ENCODE measurements at places on chromosomes 5 and 9.

DNA sequence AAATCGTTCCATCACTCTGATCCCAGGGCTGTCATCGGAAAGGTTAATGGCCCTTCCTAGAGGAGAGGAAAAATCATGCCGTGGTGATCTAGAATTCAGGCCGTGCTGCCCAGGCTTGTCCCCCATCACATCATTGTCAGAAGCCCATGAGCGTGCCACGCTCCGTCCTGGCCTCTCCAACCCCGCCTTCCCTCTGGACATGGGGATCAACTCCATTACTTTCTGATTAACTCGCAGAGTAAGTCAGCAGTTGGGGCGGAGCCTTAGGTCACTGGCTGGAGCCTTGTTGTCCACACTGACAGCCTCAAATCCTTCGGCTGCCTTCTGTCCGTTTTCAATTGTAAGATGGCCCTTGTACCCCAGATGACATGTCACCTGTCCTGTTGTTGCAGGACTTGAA, 75.0 kb downstream of the MVB12B start:
- no peak for DNase-seq

DNA sequence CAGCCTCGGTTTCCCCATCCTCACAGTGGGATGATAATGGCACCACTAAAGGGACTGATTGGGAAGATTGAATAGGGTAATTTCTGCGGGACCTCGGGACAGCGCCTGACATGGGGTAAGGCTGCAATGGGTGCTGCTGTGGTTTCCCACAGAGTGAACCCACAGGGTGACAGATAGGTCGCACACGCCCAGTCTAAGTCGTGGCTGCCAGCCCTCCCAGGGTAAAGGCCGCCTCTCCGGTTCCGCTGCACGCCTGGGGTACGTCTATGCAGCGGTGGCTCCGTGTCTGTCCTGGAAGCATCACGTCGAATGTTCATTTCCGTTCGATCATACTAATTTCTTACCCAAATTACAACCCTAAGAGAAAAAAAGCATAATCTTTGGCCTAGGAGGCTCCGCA, 631 bp downstream of the CFAP77 start:
- no peak for DNase-seq

DNA sequence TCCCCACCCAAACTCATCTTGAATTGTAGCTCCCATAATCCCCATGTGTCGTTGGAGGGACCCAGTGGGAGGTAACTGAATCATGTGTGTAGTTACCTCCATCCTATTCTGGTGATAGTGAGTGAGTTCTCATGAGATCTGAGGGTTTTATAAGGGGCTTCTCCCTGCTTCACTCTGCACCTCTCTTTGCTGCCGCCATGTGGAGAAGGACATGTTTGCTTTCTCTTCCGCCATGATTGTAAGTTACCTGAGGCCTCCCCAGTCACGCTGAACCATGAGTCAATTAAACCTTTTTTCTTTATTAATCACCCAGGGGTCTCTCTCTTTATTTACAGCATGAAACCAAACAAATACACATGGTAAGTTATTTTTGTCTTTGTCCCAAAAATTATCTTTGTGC, 726.1 kb downstream of the CDH18 start:
- no peak for DNase-seq

GRCh38 chr5:36135988-36136387, 15.7 kb downstream of the LMBRD2 start:
- no peak for DNase-seq

- no peak for DNase-seq
These were observed 30.3 kb upstream of the LCP2 start for GRCh38 chr5:170327829-170328228.

- no peak for DNase-seq
These were observed 8.5 kb upstream of the C9orf72 start for GRCh38 chr9:27581826-27582225.

- no peak for DNase-seq
These were observed 30.6 kb downstream of the GFRA3 start for GRCh38 chr5:138243794-138244193.

- DNase-seq: peak; percentile 65
These were observed 54.9 kb downstream of the SLC44A1 start for GRCh38 chr9:105299190-105299854.

DNA sequence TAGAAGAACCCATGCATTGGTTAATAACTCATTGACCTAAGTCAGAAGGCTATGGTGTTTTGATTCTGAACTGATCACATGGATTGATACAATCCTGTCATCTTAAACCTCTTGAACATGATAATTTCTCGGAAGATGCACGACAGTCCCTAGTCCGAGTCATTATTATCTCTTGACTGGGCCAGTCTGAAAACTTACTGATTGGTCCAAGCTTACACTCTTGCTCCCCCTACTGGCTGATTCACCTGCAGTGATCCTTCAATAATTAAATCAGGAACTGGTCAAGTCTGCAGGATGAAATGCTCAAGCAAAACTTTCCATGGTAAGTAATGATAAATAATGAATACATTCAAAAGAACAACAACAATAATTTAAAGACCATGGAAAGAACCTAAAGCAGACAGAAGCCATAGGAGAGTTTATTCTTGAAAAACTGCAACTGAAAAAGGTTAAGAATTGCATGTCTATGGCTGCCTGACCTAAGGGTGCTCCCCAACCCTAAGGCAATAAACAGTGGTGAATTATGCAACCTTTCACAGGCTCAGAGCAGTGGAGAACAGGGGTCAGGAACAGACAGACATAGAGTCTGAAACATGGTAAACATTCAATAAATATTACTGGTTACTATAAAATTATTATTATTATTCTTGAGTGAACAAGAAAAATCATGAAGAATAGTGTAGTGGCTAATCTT, 79.3 kb downstream of the BRINP1 start:
- peak; percentile 21 for DNase-seq

GRCh38 chr9:7983490-7983889, 183.9 kb upstream of the DMAC1 start:
- no peak for DNase-seq

GRCh38 chr9:126348911-126349550, 22.4 kb downstream of the MVB12B start:
- no peak for DNase-seq

- no peak for DNase-seq
These were observed 934.3 kb upstream of the CDH10 start for GRCh38 chr5:25579111-25579510.

GRCh38 chr5:146448783-146449519, 1.8 kb downstream of the TCERG1 start:
- DNase-seq: no peak

DNA sequence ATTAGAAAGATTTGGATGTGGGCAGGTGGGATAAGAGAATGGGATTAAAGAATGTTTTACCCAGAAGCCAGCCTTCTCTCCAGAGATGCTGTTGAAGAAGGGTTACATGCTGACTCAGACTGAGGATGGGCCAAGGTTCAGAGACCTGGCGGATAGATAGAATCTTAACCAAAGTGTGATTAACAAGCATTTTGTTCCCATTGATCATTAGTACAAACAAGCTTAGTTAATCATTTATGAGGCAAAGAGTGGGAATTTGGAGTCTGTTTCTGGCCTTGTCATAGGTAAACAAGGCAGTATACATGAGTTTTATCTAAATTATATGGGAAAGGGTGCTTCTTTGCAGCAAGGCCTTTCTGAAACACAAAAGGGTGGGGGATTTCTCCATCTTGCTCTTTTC, 20.8 kb upstream of the DTWD2 start:
- DNase-seq: no peak

GRCh38 chr9:124660341-124660801, 110.7 kb downstream of the NR6A1 start:
- no peak for DNase-seq

DNA sequence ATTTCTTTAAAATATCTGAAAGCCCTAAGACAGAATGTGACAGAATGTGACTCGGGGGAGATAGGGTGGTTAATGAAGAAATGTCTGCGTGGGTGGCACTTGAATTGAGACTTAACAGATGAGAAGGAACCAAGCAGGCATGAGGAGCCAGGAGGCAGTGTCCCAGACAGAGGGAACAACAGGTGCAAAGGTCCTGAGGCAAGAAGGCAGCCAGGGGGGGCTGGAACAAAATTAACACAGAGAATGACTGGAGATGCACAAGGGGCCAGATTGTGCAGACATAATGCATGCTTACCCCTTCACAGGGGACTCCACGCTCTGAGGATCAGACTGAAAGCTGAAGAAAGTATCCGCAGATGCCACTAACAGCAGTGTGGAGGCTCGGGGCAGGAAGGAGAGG, 1.7 kb downstream of the LMAN2 start:
- DNase-seq: no peak

DNA sequence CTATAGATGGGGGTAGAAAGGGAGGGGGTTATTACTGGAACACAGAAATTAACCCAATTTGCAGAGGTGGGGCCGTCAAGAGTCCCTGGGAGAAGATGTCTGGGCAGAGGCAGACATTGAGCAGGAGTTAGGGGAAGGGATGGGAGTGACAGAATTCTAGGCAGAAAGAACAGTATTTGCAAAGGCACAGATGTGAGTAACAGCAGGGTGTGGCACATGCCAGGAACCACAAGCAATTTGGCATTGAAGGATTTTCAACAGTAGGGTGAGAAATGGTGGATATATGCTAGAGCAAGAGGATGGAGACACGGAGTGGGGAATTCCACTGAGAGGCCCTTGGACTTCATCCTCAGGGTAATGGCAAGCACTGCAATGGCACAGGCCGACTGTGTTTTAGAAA, 71.6 kb upstream of the FRRS1L start:
- no peak for DNase-seq

- DNase-seq: no peak
These were observed 32.8 kb downstream of the AFAP1L1 start for GRCh38 chr5:149304195-149305078.

DNA sequence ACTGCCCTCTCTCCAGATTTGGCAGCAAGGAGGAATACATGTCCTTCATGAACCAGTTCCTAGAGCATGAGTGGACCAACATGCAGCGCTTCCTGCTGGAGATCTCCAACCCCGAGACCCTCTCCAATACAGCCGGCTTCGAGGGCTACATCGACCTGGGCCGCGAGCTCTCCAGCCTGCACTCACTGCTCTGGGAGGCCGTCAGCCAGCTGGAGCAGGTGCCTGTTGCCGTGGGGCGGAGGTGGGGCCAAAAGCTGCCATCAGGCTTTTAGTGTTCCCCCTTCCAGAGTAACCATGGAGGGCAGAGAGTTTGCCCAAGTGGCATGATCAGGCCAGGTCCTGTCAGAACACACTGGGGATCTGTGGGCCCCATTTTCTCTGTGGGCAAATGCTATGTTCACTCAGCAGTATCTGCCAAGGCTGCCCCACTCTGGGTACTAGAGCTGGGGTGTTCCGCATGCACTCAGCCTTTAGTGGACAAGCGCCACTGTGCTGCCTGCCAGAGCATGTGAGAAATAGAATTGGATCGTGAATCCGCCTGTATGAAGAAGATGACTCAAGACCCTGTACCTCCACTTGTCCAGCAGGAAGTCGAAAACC, 117.1 kb downstream of the DAB2IP start:
- DNase-seq: no peak

- DNase-seq: no peak
These were observed 82.1 kb downstream of the PRKACG start for GRCh38 chr9:68931821-68932220.

- DNase-seq: no peak
These were observed 299.8 kb downstream of the GABRB2 start for GRCh38 chr5:161246749-161247148.

DNA sequence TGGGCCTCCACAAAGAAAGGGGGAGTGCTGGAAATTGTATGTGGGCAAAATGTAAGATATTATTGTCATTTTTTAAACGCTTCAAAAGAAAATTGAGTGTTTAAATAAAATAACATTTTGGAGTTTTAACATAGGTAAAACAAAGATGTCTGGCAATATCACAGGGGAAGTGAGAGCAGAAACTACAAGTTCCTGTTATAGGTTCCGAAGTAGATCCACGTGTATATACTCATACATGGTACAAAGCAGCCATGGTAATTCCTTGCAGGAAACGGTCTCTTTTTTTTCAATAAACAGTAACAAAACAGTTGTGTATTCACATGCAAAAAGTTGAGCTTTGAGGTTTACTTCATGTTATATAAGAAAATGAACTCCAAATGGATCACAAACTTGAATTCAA, 78.4 kb downstream of the MTRR start:
- no peak for DNase-seq

GRCh38 chr9:101650142-101650541, 55.4 kb upstream of the PPP3R2 start:
- DNase-seq: no peak

- DNase-seq: no peak
These were observed 78.6 kb downstream of the MAST4 start for GRCh38 chr5:66674802-66675201.

- DNase-seq: no peak
These were observed 22.1 kb downstream of the CPEB4 start for GRCh38 chr5:173910215-173910614.

DNA sequence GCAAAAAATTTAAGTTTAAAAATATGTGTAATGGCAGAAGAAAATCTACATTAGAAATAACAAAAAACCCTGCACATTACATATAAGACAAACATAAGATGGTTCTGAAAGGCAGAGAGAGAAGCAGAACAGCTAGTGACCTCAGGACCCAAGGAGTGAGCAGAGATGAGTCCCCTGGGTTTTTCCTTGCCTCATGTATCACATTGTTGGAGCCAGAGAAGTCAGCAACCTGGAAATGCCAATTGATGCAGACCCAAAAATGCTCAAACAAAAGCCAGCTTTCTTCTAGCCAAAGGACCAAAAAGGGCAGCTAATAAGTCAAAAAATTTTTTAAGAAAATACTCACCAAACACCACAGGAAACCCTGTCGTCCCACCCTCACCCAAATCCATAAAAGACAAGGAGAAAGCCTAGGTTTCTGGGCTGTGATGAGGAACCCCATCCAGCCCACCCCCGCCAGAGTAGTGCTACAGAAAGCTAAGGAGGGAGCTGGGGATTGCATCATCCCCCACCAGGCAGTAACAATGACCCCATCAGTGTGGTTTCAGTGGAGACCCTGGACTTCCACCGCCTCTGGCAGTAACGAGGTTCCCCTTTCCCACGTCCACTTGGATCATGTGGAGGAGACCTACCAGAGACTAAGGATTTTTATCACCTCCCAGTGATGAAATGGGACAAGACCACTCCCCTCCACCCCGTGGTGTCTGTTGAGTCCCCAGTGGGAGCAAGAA, 17.6 kb downstream of the DENND1A start:
- DNase-seq: no peak

DNA sequence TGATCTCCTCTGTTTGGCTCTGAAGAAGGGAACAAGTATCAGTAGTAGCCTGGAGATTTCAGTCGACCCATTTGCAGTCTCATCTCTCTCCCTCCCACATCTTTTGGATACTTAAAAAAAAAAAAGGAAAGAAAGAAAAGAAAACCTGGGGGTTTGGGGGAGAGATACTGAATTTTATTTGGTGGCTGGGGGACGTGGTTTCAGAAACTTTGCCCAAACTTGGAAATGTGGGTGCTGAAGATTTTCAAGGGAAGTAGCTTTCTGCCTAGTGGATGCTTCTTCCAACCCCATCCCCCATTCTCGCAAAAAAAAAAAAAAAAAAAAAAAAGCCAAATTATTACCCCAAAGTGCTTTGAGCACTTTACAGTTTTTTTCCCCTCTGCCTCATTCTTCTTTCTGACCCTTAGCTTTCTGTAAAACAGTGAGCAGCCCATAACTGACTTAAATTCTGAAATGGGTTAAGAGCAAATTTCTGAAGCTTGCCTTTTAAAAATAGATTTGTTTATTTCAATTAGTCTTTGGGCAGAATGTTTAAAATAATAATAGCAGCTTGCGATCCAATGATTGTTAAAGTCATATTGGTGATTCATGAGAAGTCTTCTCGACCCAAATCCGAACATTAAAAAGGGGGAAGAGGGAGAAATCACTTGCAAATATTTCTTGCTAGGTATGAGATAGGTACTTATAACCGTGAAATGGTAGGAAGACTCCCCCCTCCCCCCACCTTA, 894 bp downstream of the FST start:
- DNase-seq: no peak

GRCh38 chr5:103247118-103247517, 11.4 kb upstream of the MACIR start:
- no peak for DNase-seq

- no peak for DNase-seq
These were observed 150.8 kb downstream of the TTC39B start for GRCh38 chr9:15156241-15156640.

All from CMK (cell line).